ENCODE measurements at places on chromosomes 4 and X.

GRCh38 chrX:9420275-9421265, 44.3 kb upstream of the TBL1X start:
- no peak for DNase-seq

GRCh38 chr4:46432923-46433322, 43.0 kb upstream of the GABRA2 start:
- no peak for DNase-seq

- peak; percentile 78 for DNase-seq
Observed at GRCh38 chr4:140004549-140004895, 149.5 kb downstream of the MAML3 start.

DNA sequence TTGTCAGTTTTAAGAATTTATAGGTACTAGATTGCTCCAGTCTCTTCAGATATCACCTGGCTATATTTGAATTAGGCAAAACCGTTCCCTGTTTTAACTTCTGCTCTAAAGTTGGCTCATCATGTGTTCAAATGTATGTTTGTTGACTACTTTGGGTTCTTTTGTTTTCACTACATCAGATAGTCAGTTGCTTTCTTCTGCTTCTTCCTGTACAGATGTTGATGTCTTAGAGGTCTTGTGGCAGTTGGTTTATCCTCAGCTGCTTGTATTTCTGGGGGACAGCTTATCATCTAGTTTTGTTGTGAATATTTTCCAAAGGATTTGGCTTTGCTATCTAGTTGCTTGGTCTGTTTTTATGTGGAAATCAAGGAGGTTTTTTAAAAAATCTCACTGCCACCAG, 28.0 kb downstream of the TBC1D19 start:
- DNase-seq: no peak

- no peak for DNase-seq
Observed at GRCh38 chrX:9646471-9647224, 119.0 kb downstream of the GPR143 start.

- DNase-seq: no peak
Observed at GRCh38 chrX:44767308-44767707, 76.5 kb upstream of the DUSP21 start.

DNA sequence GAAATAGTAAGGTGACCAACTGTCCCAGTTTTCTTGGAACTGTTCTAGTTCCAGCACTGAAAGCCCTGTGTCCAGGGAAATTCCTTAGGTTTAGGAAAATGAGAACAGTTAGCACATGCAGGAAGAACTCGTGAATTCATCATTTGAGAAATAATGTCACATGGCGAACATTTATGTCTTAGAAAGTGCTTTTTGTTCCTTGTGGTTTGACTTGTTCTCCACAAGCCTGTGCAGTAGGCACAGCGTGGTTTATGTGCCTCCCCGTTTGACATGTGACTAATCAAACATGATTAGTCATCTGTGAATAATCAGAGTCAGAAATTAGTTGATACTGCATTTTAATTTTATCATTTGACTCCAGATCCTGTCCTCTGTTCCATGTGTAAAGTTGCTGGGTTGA, 556.0 kb upstream of the CPEB2 start:
- no peak for DNase-seq

DNA sequence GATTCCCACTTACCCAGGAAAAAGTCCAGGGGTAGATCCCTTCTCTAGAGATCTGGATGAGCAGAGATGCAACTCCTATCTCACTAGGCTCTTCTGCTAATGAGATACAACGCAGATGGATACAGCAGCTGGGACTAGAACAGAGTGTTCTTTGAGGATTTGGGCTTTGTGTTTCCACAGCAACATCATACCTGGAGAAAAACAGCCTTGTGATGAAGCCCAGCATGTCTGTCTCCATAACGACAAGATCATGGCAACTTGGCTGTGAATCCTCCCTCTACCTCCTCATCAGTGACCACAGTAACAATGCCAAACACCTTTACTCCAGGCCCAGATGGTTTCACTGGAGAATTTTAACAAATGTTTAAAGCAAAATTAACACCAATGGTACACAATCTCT, 80.1 kb downstream of the RCHY1 start:
- DNase-seq: no peak

- no peak for DNase-seq
Observed at GRCh38 chr4:11436084-11436483, 7.4 kb upstream of the HS3ST1 start.

- DNase-seq: no peak
Observed at GRCh38 chrX:16239211-16239610, 71.9 kb downstream of the MAGEB17 start.

DNA sequence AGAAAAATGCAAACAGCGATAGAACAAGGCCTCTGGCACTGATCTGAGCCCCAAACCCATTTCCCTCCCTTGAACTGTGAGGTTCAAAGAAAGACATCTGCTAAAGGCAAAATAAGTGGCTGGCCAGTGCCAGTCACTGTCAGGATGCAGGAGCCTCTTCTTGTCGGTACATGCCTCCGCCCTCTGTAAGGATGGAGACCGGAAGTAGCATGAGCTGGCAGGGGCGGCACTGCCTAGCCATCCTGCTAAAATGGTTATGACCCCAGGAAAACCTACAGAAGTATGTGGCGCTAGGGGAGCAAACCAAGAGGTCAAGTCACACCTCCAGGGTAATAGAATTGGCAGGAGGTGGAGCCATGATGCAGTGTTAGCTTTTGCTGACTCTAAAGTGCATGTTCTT, 180.3 kb downstream of the DCLK2 start:
- DNase-seq: no peak

- no peak for DNase-seq
Observed at GRCh38 chrX:111372086-111372485, 39.9 kb downstream of the DCX start.

- DNase-seq: no peak
Observed at GRCh38 chr4:26482508-26483462, 7.5 kb downstream of the CCKAR start.

DNA sequence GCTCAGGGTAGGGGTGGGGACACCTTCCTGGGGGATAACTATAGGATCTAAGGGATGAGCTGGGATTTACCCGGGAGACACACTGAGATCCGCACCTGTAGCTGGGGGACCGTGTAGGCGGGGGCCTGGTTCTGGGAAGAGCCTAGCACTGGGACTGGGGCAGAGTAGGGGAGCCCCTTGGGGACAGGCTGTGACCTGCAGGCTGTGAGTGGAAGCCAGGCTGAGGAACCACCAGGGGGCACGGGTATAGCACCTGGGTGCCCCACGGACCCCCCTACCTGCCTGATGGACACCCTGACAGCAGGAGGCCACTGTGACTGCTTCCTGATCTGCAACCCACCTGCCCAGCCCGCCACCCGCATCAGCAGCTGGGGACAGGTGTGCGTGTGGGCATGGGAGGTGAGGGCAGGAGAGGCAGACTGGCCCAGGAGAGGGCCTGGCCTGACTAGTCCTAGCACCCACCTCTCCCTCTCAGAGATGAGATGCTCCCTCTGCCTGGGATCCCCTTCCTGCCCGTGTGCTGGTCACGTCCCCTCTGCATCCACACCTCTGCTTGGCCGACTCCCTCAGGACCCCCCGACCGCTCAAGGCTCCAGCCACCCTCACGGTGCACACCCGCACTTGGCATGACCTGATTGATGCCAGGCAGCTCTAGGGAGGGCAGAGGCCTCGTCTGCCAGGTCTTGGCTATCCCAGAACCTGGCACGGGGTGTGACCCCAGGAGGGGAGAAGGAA, 94.2 kb upstream of the NKX1-1 start:
- DNase-seq: no peak

DNA sequence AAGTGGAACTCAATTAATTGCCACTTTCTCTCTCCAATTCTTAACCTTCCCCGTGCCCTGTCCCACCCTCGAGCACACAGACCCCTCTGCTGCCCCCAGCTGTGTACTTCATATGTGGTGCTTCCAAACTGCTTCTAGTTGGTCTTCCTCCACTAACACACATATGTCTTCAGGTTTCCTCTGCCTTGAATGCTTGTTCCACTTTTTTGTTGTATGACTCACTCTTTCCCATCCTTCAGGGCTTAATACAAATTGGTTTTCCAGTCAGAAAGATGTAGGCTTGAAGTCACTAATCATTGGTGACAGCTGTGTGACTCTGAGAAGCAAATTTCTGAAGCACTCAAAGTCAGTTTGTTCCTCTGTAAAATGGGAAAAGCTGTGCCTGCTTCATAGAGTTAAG, 30.6 kb downstream of the TRIM2 start:
- no peak for DNase-seq

DNA sequence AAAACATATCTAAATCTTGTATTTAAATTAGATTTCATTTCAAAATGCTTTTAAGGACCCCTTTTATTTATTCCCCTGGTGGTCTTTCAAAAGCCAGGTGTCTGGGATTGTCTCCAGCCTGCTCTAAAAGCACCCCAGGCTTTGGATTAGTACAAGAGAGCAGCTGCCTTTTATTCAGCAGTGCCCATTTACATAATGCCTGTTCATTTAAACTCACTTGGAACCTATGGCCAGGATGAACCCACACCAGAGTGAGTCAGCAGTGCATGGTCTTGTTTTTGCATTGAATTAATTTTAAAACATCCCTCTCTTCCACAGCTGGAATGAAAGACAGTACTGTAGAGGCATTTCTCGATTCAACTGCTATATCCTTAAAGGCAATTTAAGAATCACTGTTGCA, 64.1 kb upstream of the TENM3 start:
- DNase-seq: no peak

GRCh38 chr4:3501126-3501824, 30.9 kb downstream of the LRPAP1 start:
- DNase-seq: no peak

GRCh38 chr4:116628598-116628997, 456.8 kb downstream of the TRAM1L1 start:
- DNase-seq: no peak

- no peak for DNase-seq
Observed at GRCh38 chrX:44401151-44401550, 57.7 kb upstream of the EFHC2 start.

GRCh38 chr4:174505892-174506291, 16.4 kb downstream of the HPGD start:
- DNase-seq: no peak

GRCh38 chr4:6560416-6561172, 14.4 kb upstream of the MAN2B2 start:
- DNase-seq: no peak

DNA sequence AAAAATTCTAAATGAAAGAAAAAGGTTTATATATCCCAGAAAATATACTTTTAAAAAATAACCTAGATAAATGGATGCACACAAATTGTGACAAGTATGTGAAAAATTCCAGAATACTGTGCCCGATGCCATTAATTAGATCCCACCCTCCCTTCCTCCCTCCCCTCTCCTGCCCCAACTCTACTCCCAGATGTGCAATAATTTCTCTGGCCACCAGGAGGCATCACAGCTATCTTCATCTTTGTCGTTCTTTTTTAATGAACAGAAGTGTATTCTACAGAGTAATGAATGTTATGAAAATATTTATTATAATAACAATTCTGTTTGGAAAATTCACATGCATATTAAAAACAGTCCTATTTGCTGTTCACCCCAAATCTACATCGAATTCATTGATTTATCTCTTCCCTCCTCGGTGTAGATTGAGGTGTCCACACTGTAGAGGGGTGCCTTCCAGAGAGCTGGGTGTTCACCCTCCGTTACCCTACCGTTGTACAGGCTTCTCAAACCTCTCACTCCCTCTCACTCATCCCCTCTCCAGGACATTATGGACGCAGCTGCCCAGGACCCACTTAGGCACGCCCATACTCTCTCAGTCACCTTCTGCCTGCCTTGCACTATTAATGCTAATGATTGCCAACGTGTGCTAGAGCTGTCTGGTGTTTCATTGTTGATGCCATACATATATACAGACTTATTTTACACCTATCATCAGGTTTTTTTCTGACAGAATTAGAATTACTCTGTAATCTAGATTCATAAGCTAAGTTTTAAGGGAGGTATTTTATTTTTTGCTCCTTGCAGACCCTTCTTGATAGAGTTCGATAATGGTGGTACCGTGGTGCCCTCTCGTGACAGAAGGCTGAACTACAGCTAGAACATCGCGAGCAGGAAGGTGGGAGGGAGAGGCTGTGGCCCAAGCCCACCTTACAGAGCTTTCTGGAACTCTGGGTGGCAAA, 14.1 kb downstream of the RAB40AL start:
- DNase-seq: peak; percentile 67

GRCh38 chrX:47321386-47321785, 49.0 kb upstream of the ZNF157 start:
- peak; percentile 80 for DNase-seq

DNA sequence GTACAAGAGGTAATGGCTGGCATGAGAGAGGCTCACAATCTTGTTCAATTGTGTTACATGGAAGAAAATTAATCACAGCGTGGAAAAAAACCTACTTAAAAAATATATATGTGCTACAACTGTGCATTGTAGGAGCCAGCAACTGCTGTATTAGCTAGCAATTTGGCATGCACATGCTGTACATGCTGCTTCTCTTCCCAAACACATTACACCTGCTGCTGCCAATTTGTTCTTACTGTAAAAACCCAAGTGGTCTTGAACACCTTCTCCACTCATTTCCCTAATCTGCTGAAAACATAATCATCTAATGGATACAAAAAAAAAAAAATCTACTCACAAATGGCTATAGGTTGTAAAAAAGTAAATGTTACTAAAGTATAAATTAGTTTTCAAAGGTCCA, 264.2 kb downstream of the INPP4B start:
- DNase-seq: no peak

- no peak for DNase-seq
Observed at GRCh38 chr4:156517546-156517945, 454.1 kb downstream of the PDGFC start.

DNA sequence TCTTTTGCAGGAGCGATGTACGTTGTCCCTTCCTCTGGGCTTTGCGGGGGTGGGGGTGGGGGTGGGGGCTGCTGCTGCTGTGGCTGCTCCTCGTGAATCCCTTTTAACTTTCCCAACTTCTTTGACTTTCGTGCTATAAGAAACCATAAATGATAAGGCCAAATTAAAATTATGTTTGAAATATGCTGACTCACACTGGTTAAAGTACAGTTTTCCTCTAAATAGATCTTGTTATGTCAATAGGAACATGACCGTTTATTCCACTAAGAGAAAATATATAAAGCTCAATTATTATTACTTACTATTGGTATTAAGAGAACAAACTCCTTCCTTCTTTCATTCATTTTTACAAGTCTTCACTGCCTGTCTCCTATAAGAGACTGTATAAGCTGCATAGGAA, 287.4 kb downstream of the NR3C2 start:
- no peak for DNase-seq

DNA sequence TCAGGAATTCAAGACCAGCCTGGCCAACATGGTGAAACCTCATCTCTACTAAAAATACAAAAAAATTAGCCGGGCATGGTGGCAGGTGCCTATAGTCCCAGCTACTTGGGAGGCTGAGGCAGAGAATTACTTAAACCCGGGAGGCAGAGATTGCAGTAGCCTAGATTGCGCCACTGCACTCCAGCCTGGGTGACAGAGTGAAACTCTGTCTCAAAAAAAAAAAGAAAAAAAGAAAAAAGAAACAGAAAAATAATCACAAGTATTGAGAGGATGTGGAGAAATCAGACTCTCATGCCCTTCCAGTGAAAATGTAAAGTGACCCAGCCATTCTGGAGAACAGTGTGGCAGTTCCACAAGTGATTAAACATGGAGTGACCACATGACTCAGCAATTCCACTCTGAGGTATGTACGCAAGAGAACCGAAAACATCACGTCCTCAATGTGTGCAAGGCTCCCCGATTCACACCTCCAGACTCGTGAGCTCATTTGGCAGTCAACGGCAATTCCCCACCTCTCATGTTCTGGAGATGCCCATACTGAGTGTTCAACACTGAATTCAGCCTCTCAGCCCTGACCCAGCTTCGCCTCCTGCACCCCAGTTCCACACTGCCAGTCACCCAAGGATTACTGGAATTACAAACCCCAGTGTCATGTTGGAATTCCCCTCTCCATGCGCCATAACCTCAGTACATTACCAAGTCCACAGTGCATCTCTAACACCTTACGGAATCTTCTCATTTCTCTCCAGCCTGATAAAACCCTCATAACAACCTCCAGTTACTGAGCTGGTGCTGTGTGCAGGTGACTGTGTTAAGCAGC, 21.1 kb downstream of the ACOX3 start:
- no peak for DNase-seq

Measured in ecto neural progenitor cell (in vitro differentiated cells).